Adipose tissue (tissue), 3 donors: ENCODE measurements at places on chromosomes 16 and 17. TPM values are rescaled to one million over a fixed set of nuclear protein-coding genes. Genes with fewer than 3 reads are reported as not detected.

The OVCA2 gene
- 38.7 TPM for polyA plus RNA-seq

The NPIPA8 gene
- 8.8 TPM for polyA plus RNA-seq

The C16orf54 gene
- polyA plus RNA-seq = 2.1 TPM

The PGAP3 gene
- polyA plus RNA-seq = 19.9 TPM

The AIPL1 gene
- polyA plus RNA-seq = not detected

The EFNB3 gene
- 0.54 TPM for polyA plus RNA-seq

The NEUROD2 gene
- 0.22 TPM for polyA plus RNA-seq

The DPEP3 gene
- not detected for polyA plus RNA-seq

The CYGB gene
- 54.4 TPM for polyA plus RNA-seq

The TMEM98 gene
- 47.1 TPM for polyA plus RNA-seq

The ACACA gene
- polyA plus RNA-seq = 9.5 TPM

The TM4SF5 gene
- not detected for polyA plus RNA-seq

The ZG16 gene
- polyA plus RNA-seq = 0.97 TPM

The NXPH3 gene
- 6.1 TPM for polyA plus RNA-seq

The CHST6 gene
- polyA plus RNA-seq = 0.04 TPM

The SLX4 gene
- 1.7 TPM for polyA plus RNA-seq

The ST6GALNAC2 gene
- 4.2 TPM for polyA plus RNA-seq

The NOD2 gene
- polyA plus RNA-seq = 1.2 TPM

The APPBP2 gene
- polyA plus RNA-seq = 12.2 TPM

The SPN gene
- polyA plus RNA-seq = 1.4 TPM

The SCIMP gene
- polyA plus RNA-seq = 0.98 TPM

The COL1A1 gene
- 29.6 TPM for polyA plus RNA-seq

The HNF1B gene
- 16.7 TPM for polyA plus RNA-seq

The ARSG gene
- 1.0 TPM for polyA plus RNA-seq

The TNFRSF13B gene
- polyA plus RNA-seq = 0.15 TPM

The CCL15 gene
- not detected for polyA plus RNA-seq

The NOG gene
- 0.14 TPM for polyA plus RNA-seq

The MYCBPAP gene
- polyA plus RNA-seq = 0.34 TPM

The TBX2 gene
- 2.1 TPM for polyA plus RNA-seq
